Activated B cell treated with CpG ODN at 0.5 μM for 24 hours (primary cell): ENCODE measurements at places on chromosomes 3 and 15. TPM values are rescaled to one million over a fixed set of nuclear protein-coding genes. Genes with fewer than 3 reads are reported as not detected.
A peak's percentile ranks its signal among the peaks of the same experiment; 100 is the strongest.

- H3K36me3 ChIP-seq, result no peaks in the 10 kb centered on the region
- no peak for DNase-seq
- no peak overlapping the region for H3K27ac ChIP-seq
Measured at GRCh38 chr15:25905140-25905539, 42.0 kb upstream of the ATP10A start.

DNA sequence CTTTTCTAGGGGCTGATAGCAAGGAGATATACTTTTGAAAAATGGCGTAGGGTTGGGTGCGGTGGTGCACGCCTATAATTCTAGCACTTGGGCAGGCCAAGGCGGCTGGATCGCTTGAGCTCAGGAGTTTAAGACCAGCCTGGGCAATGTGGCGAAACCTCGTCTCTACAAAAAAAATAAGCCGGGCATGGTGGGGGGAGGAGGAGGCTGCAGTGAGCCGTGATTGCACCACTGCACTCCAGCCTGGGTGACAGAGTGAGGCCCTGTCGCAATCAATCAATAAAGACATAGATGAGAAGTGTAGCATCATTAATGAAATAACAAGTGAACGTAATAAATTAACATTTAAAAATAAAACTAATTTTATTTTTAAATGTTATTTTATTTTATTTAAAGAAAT lies 134.6 kb downstream of the SLCO3A1 start:
- H3K4me3 ChIP-seq, result no peak overlapping the region
- no peaks in the 10 kb centered on the region for H3K27me3 ChIP-seq
- DNase-seq, result no peak
- H3K27ac ChIP-seq, result no peak overlapping the region
- H3K4me1 ChIP-seq, result no peaks in the 10 kb centered on the region

GRCh38 chr3:2896308-2896939 lies 213.8 kb downstream of the IL5RA start:
- no peaks in the 10 kb centered on the region for H3K36me3 ChIP-seq
- no peaks in the 10 kb centered on the region for H3K4me1 ChIP-seq
- no peaks in the 10 kb centered on the region for H3K27me3 ChIP-seq
- no peak overlapping the region for H3K27ac ChIP-seq
- no peak for DNase-seq

GRCh38 chr15:41842229-41842628 lies 3.6 kb downstream of the PLA2G4B start:
- H3K27me3 ChIP-seq, result no peaks in the 10 kb centered on the region
- peaks cover 32% of the 10 kb centered on the region for H3K36me3 ChIP-seq
- no peak overlapping the region for H3K27ac ChIP-seq
- no peaks in the 10 kb centered on the region for H3K4me1 ChIP-seq

DNA sequence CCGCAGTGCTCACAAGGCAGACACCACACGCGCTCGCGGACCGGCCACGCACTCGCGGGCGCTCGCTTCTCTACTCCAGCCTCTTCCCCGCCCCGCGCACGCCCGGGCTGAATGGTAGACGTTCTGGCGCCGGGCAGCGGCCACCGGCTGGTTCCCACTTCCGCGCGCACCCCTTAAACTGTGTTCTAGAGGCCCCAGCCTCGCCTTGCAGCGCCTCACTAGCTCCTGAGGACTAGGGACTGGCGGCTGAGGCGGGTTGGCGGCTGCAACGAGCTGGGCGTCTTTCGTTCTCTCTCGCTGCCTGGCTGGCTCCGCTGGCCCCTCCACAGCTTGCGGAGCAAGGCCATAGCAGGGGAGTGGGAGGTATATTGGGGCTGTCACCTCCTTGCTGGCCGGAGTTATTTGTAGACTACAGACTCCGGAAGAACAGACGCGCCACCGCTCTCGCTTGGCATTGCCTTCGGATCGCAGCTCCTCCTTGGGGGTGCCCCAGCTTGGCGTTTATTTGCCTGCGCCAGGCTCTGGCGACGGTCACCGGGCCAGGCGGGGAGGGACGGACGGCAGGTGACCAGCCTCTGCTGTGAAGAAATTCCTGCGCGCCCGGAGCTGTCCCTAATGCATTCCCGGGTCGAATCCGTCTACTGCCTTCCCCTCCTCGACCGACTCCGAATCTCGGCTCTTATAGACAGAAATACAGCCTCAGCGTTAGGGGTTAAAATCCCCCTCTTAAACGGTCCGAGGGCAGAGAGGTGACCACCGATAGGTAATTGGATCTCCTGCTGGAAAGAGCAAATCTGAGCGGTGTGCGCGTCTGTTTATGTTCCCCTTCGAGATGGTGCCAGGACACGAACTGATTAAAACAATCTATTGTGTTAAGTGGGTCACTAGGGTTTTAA lies 1.3 kb downstream of the GREM1 start:
- no peaks in the 10 kb centered on the region for H3K36me3 ChIP-seq
- H3K27ac ChIP-seq, result no peak overlapping the region
- H3K4me3 ChIP-seq, result peak overlapping the region; percentile 56
- DNase-seq, result no peak
- peaks cover 40% of the 10 kb centered on the region for H3K27me3 ChIP-seq

- no peak for DNase-seq
- peak overlapping the region; percentile 99 for H3K4me3 ChIP-seq
- H3K4me1 ChIP-seq, result peaks cover 62% of the 10 kb centered on the region
- peaks cover 78% of the 10 kb centered on the region for H3K36me3 ChIP-seq
- H3K27ac ChIP-seq, result peak overlapping the region; percentile 100
Measured at GRCh38 chr15:44712346-44713005, 1.2 kb downstream of the B2M start.

Gene ARRDC4
- total RNA-seq, result 1.8 and 2.0 TPM in 2 replicates
